MM.1S (cell line): ENCODE measurements at places on chromosomes 5 and 9.

- DNase-seq = no peak
Measured at GRCh38 chr9:1125741-1126140, 75.6 kb downstream of the DMRT2 start.

- no peak for DNase-seq
Measured at GRCh38 chr5:6397536-6398269, 19.4 kb upstream of the MED10 start.

DNA sequence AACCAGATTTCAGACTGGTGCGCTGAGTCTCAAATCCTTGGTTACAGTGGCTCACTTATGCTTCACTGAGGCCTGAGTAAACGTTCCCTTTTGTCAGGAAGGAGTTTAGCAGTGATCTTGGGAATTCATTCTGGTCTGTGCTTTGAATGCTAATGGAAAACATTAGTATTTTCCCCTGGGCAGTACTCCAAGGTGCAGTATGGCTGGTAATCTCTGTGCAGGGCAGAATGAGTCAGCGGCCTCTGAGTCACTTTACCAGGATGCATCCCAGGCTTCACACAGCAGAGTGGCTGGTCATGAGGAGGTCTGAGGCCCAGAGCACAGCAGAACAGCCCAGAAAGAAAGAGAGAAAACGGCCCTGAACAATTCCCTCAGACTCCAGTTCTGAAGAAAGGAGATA, 54.0 kb downstream of the PCA3 start:
- DNase-seq = no peak

DNA sequence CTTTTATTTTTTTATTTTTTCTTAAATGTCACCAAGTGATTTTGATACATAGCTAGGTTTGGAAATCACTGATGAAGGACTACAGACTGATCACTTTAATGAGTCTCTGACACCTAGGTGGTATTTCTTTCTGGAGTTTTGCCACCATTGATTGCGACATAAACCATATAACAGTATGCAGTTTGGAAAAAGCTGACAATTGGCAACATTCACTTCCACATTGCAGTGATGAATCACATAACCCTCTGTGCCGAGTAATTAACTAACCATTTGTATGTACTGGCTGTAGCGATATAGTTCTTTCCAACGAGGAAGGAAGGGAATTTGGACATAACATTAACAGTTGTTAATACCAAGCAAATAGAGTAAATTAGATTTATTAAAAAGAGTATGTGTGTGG, 222.9 kb upstream of the EFNA5 start:
- no peak for DNase-seq

GRCh38 chr5:135087950-135088349, 53.9 kb upstream of the PITX1 start:
- DNase-seq = no peak

- no peak for DNase-seq
Measured at GRCh38 chr9:14713187-14713767, 9.3 kb downstream of the CER1 start.
